ENCODE measurements at places on chromosomes 2 and 18.

- DNase-seq = no peak
Observed at GRCh38 chr2:66962716-66963115, 434.4 kb upstream of the ETAA1 start.

GRCh38 chr2:133407341-133407740, 160.9 kb downstream of the NCKAP5 start:
- DNase-seq = no peak

GRCh38 chr2:105239924-105240323, 1.6 kb upstream of the GPR45 start:
- no peak for DNase-seq

DNA sequence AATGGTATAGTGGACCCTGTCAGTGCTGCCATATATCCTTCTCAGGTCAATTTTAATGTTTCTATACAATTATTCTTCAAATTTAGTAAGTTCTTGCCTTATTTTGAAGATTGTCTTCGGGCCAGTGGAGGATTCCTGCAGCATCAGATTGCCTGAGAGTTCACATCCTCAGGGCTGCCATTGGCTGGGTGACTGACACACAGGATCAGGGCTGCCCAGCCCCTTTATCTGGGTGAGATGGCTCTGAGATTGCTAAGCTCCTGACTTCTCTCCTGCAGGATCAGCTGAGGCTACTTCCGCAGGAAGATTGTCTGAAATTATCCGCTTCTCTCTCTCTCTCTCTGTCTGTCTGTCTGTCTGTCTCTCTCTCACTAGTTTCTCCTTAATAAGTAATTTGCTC, 567.4 kb downstream of the TSN start:
- no peak for DNase-seq

GRCh38 chr2:105379741-105380186, 19.1 kb downstream of the FHL2 start:
- DNase-seq = no peak

GRCh38 chr2:26380281-26380680, 21.4 kb upstream of the DRC1 start:
- no peak for DNase-seq

GRCh38 chr2:100999995-101000394, 2.1 kb upstream of the RPL31 start:
- DNase-seq = no peak

DNA sequence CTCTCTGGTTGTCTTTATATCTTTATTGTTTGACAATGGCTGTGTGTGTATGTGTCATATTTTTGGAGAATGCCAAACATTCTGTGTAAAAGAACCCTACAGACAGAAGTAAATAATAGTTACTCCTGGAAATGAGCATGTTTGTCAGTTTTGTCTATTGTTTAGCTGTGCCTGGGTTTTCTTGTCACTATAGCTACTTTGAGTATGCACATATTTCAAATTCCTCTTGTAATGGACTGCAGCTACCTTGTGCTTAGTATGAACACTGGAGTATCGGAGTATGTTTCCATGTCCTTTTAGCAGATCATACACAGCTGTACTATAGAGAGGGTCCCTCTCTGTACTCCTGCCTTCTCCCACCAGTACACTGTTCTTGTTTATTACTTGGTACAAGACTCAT, 58.0 kb upstream of the DOCK10 start:
- DNase-seq = no peak

Measured in stimulated activated CD4-positive, alpha-beta T cell treated with anti-CD3 and anti-CD28 coated beads, Interleukin-1b, Interleukin-23, amount 100 ng/mL, for 1 hour (primary cell).